ENCODE measurements at places on chromosomes 6 and 20.

DNA sequence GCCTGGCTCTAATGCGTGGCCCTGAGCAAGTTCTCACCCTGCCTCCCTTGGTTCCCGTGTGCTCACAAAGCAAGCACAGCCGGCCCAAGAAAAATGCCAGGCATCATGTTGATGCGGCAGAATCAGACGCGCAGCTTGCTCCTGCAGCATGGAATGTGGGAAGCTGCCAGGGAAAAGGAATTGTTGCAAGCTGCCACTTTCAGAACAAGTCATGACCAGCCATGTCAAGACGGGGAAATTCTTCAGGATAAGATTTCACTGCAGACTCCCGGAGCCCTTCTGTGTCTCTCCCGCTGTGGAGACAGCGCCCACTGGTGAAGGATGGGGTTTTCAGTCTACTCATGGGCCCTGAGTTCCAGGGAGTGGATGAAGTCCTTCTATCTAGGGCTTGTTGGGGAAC is 4.6 kb downstream of the DACT2 start:
- DNase-seq = no peak

DNA sequence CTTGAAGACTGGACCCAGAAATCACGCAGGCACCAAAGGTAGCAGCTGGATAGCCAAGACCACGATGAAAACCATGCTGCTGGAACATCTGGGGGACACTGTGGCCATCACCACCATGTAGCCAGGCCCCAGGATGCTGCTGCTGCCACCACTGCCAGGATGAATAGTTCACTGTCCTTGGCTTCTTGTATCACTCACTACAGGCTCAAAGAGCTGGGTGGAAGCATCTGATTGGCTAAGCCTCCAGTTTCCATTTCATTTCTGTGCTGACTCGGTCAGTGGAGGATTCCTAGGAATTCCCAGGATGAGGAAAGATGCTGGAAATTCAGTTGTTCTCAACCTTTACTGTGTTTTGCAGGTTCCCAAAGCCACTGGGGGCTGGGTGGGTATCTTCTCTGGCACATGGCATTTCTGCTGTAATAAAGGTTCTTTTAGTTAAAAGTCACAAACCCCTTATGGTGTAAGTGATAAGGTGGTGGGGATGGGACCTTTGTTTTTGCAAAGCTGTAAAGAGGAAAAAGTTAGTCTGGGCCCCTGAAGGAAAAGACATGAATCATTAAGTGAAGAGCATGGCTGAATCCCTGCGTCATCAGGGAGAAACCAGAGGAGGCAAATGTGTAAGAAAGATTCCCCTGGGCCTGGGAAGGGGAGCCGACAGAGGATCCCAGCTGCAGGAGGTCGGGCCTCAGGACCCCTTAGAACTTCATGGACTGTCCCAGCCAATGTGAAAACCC is 75.6 kb upstream of the RNF24 start:
- DNase-seq = no peak

DNA sequence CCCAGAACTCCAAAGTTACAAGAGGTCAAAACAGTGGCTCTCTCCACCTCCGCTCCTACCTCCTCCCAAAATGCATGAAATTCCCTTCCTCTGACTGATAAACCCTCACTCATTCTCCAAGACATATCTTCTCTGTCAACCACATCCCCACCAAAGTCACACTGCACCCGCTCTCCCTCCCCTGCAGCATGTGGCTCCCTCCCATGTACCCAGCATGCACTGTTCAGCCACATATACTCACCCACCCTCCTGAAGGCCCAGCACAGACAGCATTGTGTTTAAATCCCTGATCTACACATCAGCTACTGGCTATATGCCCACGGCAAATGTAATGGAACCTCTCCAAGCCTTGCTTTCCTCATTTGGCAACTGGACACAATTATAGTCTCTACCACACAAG is 5.5 kb upstream of the POU5F1 start:
- no peak for DNase-seq

GRCh38 chr20:1842281-1842680 is 52.9 kb upstream of the SIRPA start:
- DNase-seq = no peak

GRCh38 chr6:32816746-32817204 is at the start of gene HLA-DOB:
HLA-DOB (minus strand) TSS chr6:32817002; CDS start chr6:32816951, 51 bp downstream.
- no peak for DNase-seq

DNA sequence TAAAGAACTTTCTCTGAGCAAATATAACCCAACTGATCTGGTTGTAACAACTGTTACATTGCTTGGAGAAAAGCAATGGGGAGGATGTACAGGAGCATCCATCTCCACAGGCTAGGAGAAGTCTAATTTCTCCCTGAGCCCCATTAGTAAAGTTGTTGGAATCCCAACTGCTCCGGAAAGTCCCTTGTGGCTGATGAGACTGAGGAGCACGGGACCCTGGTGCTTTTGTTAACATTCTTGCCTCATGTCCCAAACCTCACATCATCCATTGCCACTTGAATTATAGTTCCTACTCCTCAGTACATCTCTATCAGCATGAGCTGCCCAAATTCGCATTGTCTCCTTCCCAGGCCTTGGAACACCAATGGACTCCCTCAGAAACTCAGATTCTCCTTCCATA is 260.6 kb upstream of the BMP2 start:
- no peak for DNase-seq

DNA sequence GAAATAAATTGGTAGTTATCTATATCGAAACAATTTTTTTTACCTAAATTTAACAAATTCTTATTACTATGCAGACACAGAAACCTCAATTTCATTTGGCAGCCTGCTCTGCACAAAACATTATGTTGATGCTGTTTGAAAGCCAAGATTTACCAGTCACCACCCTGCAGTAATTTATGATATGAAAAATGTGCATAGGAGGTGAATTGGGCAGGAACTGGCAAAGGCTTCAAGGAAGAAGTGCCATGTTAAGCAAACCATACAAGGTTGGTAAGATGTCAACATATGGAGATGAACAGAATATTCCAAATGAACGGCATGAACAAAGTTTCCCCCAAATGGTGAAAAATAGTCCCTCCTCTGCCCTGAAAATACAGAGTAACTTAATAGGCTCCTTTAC is 54.2 kb upstream of the TAB2 start:
- DNase-seq = no peak

GRCh38 chr6:46288835-46289234 is 118.1 kb upstream of the ENPP5 start:
- no peak for DNase-seq

- DNase-seq = no peak
Measured at GRCh38 chr6:152341596-152341995, 295.6 kb downstream of the SYNE1 start.

DNA sequence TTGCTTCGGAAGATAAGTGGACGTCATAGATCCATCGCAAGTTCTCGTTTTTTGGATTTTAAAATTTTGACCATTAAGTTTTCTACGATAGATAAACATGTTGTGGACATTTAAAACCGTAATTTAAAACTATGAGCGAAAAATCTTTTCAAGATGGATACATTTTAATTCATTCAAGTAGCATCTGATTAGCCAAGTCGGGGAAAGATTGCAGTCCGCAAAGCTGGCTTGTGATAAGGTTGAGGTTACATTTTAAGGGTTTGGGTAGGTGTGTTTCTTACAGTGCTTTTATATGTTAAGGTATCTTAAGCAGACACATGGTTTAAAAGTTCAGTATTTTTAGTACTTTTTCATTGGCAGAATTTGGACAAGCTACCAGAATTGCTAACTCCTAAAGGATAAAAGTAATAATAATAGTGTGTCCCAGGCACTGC is 1.2 kb downstream of the WTAP start:
- DNase-seq = no peak

- DNase-seq = no peak
Measured at GRCh38 chr20:48696671-48697070, 131.1 kb downstream of the PREX1 start.

DNA sequence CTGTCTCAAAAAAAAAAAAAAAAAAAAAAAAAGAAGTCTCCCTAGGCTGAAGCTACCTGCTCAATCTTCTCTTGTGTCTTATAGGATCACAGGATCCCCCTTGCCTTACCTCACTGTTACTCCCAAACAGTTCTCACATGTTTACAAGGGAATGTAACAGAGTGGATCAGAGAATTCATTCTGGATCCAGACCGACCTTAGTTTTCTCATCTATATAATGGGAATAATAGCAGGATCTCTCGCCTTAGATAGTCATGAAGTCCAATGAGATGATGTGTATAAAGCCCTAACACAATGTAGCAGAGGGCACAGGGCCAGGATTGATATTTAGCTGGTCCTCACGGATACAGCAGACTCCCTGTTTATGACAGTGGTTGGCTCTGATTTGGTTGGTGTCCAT is 2.3 kb upstream of the FAM110A start:
- no peak for DNase-seq

- DNase-seq = no peak
Measured at GRCh38 chr6:157013649-157014304, 236.6 kb downstream of the ARID1B start.

DNA sequence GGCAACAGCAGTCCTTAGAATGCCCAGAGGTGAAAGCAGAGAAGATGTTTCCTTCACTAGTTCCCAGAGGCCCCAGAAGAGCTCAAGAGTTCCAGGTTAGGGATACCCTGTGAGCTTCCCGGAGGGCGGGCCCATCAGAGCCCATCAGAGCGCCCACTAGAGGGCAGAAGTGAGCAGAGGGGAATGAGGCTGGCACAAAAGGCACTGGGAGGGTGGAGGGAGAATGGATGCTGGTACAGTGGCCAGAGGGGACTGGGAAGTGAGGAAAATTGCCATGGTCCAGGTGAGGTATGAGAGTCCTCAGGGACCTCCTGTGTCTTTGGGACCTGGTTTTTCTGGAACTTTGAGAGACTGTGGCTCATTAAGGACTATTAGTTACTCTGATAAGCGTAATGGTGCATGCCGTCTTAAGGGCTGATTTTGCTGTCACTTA is 57.3 kb downstream of the LINC00237 start:
- no peak for DNase-seq

GRCh38 chr20:44033873-44034272 is 119.2 kb downstream of the TOX2 start:
- no peak for DNase-seq

DNA sequence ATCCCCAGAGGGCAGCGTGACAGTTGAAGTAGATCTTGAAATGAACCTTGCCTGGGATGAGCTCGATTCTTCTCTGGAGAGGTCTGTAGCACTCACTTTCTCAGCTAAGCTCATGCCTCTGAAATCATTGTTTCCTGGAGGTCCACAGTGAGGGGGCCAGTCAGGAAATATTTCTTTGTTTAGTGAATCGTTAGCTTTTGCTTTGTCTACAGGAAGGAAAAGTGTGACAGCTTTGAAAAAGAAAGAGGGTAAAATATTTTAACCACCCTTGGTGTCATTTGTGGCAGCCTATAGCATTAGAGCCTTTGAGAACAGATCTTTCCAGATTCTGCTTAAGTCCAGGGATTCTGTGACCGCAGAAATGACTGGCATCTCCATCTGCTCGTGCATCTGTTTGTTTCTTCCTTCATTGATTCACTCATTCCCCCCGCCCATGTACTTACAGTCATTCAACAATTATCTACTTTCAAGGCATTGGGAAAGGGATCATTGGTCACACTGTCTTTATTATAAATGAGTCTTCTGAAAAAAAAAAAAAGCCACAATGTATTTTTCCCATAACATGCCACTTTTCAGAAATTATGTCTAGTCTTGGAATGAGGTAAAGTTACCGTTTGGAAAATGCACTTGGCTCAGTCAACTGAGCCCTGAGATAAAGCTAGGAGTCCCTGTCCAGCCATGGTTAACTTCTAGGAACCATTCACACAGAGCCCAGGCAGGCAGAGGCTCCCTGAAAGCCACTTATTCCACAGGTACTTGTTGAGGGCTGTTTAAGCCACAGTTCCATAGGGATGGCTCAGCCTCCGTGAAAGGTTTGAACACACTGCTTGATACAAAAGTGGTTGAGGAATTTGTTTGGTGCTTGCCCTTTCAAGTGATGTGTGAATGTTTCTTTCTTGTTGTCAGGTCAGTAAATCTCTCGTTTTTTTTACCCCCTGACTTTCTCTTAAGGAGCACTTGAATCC is 86.0 kb downstream of the TIAM2 start:
- no peak for DNase-seq

DNA sequence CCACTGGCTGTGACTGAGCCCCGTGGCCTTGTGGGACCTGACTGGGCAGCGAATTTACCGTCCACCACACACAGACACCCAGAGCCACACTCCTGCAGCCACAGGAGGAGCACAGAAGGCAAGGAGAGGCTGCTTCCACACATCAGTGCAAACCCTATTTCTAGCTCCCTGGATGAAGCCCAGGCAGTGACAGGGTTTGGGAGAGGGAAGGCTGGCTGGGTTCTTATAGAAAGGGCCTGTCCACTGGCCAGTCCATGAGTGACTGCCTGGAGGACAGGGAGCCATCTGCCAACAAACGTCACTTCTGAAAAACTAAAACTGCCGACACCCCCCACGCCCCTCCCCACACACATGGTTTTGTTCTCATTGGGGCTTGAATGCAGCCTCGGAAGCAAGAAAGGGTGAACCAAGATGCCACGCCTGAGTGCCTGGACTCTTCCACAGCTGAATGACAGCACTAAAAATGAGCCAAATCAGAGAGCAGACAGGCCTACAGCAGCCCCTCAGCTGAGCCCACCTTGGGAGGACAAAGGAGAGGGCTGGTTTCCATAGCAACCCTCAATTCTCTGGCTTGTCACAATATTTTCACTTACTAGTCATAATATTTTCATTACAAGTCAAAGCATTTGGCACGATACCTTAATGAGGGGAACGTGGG is 38.4 kb downstream of the RRBP1 start:
- DNase-seq = no peak

All from NCI-H1930 (cell line).